ENCODE measurements at places on chromosomes 5 and 9.
A peak's percentile ranks its signal among the peaks of the same experiment; 100 is the strongest.

GRCh38 chr5:56516441-56516840 is 283.3 kb upstream of the ANKRD55 start:
- DNase-seq, result no peak

GRCh38 chr9:99433555-99433954 is 211.5 kb downstream of the SEC61B start:
- DNase-seq, result peak; percentile 8

DNA sequence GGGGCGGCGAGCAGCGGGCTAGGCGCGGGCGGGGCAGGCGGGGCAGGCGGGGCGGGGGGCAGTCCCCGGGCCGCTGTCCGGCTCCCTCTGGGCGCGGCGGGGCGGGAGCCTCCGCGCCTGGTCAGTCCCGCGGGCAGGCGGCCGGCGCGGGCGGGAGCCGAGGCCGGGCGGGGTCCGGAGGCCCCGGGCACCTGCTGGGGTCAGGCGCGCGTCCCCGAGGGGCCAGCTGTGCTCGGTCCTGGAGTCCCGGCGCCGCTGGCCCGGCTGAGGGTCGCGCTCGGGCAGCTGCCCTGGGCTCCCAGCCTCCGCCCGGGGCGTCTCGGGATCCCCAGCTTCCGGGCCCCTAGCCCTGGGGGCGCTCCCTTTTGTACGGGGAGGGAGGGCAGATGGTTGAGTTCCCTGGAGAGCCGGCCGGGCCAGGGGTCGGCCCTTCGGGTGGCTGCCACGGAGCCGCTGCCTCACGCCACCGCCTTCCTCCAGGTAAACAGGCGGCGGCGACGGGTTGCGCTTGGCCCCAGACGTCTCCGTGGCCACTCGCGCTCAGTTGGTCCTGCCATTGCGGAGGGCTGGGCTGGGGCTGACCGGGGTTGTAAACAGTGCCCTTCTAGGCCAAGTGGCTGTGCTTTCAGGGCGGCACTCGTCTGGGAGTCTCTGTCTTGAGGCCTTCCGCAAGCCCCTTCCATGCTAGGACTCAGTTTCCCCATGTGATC is 473 bp downstream of the ZBTB34 start:
- DNase-seq, result peak; percentile 21

DNA sequence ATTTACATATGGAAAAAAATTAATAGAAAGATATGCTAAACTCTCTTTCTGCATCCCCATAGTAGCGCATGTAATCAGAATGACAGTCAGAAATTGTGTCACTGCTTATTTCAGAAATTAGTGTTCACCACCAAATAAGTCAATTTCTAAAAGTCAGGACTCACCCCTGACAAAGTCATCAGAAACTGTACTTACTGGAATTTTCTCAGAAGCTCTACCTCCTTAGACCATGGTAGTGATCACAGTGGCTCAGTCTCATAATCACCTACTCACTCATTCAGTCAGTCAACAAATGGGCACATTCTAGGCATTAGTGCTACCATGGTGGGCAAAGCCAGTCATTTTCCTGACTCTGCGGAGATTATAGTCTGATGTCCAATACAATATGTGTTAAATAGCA is 22.0 kb downstream of the THBS4 start:
- no peak for DNase-seq

GRCh38 chr9:112271466-112272098 is 61.8 kb downstream of the PTBP3 start:
- DNase-seq, result no peak

GRCh38 chr9:93646640-93647178 is 70.3 kb downstream of the PHF2 start:
- DNase-seq, result no peak

DNA sequence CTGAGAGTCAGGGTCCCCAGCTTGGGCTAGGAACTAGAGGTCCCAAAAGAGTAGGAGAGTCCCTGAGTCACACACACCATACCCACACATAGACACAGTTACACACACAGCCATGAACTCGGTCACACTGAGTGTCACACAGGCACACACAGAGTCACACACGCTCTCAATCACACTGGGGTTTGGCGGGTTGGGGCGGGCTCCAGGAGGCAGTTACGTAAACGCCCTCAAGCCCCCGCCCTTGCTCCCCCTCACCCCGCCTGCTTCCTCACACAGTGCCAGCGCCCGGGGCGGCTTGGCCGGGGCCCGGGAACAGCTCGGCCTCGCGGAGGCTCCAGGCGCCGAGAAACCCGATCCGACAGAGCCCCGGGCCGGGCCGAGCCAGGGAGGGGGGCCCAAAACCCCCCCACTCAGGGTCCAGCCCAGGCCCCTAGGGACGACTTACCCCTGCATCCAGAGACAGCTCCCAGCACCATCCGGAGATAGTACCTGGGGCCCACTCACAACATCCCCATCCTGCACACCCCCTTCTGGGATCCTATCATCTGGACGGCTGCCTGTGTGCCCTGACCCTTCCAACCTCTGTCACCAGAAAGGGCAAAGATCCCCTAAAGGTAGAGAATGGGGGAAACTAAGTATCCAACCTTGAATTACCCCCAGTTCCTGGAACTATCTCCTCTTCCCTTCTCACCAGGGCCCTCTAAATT is 3.5 kb upstream of the CNTFR start:
- no peak for DNase-seq

DNA sequence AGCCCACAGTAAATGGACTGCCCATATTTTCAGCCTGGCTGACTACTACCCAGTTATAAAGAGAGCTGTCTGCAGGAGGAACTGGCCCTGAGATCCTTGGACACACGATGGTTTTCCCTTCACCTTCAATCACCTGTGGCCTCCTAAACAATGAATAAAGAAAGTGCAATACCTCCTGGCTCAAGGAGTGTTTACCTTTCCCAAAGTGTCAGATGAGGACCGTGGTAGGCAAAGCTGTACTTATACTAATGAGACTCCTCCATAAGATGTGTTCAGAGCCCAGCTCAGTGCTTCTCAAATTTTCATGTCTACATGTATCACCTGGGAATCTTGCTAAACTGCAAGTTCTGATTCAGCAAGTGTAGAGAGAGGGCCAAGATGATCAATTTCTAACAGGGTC is 284.5 kb upstream of the VLDLR start:
- DNase-seq, result no peak

GRCh38 chr9:119268985-119269384 is 100.2 kb downstream of the BRINP1 start:
- no peak for DNase-seq

DNA sequence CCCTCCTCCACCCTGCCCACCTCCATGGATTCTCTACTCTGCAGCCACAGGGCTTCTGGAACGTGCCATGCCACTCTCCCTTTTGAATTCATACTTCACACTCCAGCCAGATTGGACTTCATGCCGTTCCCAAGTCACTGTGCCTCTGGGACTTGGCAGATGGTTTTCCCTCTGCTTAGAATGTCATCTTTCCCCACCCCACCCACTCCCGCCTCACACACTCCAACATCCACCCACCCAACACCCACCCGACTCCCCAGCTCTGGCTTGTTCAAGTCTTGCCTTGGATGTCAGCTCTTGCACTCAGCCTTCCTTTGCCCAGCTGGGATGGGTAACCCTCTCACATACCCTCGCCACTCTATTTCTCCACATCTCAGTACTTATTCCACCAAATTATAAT is 142.1 kb upstream of the DHFR start:
- DNase-seq, result no peak

DNA sequence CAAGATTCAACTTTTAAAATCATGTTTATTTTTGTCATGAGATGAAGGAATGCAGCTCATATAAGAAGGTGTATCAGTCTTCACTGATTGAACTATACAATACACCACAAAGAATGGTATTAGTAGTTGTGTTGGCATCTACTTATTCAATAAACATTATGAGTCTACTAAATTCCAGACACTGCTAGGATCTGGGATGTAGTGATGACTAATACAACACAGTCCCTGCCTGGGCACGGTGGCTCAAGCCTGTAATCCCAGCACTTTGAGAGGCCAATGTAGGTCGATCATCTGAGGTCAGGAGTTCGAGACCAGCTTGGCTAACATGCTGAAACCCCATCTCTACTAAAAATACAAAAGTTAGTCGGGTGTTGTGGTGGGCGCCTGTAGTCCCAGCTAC is 171.4 kb upstream of the NFIB start:
- DNase-seq, result no peak

DNA sequence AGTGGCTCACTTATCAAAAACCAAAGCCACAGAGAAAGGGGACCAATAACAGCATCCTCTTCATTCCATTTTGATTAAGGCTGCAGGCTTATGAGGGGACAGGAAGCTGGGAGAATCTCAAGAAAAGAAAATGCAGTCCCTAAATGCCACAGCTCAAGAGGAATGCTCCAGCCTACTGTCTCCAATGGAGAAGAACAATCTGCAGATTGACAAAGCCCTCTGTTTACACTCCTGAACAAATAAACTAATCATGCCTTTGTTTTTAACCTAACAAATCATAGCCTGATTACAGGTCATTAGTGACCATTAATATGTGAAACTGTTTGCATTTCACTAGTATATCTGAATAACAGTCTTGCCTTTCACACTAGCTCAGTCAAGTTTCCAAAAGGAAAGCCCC is 26.5 kb downstream of the PPP2R2B start:
- DNase-seq, result no peak

GRCh38 chr9:94157050-94157801 is 73.0 kb downstream of the PTPDC1 start:
- no peak for DNase-seq

DNA sequence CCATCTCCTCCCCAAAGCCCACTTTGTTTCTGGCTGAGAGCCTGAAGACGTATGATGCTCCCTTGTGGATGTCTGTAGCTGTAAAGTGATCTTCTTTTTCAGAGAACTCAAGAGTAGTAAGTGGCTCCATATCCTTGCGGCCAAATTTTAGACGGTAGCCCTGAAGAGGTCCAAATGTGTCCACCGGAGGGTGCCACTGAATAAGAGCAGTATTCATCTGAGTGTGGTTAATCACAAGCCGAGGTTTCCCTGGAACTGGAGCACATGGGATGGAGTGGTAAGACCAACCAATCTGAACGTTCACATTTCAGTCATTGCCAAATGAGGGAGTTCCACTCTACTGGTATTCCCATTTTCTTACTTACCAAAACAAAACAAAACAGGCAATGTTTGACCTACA is 686.5 kb upstream of the DMAC1 start:
- DNase-seq, result no peak

GRCh38 chr9:94199776-94200175 is 59.3 kb upstream of the ZNF169 start:
- DNase-seq, result no peak

GRCh38 chr5:139524940-139525585 is 36.1 kb upstream of the UBE2D2 start:
- no peak for DNase-seq

GRCh38 chr5:95907740-95908706 is 53.6 kb downstream of the ELL2 start:
- no peak for DNase-seq

DNA sequence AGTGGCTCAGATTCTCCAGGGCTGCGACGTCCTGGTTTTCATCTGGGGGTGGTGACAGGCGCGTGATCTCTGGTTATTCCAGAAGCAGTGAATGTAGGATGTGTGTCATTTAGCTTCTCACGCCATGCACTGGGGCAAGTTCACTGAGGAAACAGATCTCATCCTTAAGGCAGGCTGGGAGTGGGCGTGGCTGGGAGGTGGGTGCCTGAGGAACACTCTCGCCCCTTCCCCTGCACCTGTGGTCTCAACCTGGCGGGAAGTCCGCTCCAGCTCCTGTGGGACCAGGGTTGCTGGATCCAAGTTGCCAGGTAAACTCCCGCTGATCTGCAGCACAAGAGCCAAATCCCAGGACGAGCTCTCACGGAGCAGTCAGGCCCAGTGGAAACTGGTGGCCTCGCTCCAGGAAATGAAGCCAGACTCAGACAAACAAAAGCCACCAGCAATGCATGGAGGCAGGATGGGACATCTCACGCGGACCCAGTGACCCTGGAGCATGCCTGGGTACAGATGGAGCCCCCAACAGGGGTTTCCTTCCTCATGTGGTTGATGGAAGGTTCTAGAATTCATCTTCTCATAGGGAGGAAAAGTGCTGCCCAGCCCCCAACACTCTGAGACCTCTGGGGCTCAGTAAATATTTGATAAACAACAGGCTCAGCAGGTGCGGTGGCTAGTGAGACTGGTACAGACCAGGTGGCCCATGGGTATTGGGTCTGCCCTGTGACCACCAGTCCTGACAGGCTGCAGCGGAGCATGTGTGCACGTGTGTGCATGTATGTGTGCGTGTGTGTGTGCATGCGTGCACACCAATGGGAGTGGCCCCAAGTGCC is 16.3 kb upstream of the SLC12A7 start:
- DNase-seq, result no peak

DNA sequence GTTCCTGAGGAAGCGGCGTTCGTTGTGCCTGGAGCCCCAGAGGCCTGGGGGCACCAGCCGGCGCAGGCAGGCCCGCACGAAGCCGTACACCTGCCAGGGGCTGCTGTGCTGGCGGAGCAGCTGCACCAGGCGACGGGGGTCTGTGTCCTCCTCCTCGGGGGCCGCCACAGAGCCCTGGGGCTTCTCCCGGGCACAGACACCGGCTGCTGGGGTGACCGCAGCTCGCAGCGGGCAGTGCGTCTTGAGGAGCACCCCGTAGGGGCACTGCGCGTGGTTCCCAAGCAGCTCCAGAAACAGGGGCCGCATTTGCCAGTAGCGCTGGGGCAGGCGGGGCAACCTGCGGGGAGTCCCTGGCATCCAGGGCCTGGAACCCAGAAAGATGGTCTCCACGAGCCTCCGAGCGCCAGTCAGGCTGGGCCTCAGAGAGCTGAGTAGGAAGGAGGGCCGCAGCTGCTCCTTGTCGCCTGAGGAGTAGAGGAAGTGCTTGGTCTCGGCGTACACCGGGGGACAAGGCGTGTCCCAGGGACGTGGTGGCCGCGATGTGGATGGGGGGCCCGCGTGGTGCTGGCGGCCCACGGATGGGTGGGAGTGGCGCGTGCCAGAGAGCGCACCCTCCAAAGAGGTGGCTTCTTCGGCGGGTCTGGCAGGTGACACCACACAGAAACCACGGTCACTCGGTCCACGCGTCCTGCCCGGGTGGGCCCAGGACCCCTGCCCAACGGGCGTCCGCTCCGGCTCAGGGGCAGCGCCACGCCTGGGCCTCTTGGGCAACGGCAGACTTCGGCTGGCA is 1.3 kb downstream of the TERT start:
- DNase-seq, result no peak

- DNase-seq, result no peak
Observed at GRCh38 chr9:16337322-16338029, 533.0 kb downstream of the BNC2 start.

DNA sequence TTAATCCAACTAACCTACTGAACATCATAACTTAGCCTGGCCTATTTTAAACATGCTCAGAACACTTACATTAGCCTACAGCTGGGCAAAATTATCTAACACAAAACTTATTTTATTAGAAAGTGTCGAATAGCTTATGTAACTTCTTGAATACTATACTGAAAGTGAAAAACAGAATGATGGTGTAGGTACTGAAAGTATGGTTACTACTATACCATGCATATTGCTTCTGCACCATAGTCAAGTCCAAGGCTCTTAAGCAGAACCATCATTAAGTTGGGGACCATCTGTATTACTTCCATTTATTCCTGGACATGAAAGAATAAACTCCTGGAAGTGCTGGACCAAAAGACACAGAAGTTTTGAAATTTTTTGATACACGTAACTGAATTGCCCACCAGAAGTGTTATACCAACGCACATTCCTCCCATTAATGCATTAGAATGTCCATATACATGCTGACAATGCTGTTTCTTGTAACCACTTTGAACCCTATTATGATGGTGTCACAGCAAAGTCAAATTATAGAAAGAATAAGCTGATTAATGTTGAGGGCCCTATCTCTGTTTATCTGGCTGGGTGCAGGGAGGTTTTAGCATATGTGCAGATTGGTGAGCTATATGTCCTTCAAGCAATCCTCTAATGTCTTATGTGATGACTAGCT is 375.7 kb downstream of the ACTL7B start:
- DNase-seq, result no peak
